ENCODE measurements at places on chromosomes 12 and 14.

DNA sequence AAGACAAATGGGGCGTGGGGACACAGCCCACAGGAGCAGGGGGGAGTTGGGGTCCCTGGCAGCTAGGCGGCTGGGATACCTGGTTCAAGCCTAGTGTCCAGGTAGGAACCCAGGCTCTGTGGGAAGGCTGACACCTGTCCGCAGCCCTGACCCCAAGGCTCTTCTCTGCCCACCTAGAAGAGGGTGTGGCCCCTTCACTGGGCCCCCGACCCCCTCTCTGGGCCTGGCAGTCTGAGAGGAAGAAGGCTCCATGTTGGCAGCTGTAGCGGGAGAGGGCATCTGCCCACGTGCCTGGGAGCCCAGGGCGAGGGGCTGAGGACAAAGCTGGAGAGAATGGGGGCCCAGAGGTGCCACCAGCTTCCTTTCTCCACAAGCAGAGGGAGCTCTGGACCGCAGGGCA, 10.5 kb downstream of the CHGA start:
- no peak for DNase-seq

DNA sequence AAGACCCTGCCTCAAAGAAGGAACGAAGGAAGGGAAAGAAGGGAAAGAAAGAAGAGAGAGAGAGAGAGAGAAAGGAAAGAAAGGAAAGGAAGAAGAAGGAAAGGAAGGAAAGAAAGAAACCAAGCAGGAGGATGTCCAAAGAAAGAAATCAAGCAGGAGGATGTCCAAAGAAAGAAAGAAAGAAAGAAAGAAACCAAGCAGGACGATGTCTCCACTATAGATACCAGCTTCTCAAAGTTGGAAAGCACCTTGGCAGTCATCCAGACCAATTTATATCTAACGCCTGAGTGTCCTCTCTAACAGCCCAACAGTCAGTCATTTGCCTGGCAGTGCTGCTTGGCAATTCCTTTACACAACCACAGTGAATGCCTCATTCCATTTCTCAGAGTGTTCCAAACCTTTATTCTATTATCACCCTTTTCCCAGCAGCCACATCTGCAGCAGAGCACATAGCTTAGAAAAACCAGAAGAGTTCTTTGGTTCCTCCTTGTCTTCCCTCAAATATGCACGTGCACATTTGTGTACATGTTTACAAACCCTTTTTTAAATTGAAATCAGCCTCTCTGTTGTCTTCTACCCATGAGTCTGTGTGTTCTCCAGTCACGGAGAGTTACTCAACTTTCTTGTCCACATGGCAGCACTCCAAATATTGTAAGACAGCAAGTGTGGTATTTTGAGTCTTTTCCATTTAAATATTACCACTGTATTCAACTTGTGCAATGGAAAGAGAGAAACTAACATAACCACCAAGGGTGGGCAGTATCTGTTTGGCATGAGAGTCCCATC, 138.4 kb downstream of the STXBP6 start:
- DNase-seq: peak; percentile 86

DNA sequence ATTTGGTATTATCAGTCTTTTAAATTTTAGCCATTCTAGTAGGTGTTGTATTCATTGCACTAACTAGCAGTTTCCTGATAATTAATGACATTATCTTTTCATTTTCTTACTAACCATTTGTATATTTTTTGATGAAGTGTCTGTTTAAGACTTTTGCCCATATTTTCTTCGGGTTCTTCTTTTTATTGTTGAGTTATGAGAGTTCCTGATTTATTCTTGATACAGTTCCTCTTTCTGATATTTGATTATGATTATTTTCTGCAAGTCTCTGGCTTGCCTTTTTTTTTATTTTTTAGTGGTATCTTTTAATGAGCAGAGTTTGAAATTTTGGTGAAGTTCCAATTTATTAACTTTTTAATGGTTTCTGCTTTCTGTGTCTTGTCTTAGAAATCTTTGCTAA, 6.2 kb upstream of the RNU6-7 start:
- no peak for DNase-seq

- DNase-seq: no peak
Measured at GRCh38 chr12:2937500-2937899, 21.7 kb upstream of the TEAD4 start.

DNA sequence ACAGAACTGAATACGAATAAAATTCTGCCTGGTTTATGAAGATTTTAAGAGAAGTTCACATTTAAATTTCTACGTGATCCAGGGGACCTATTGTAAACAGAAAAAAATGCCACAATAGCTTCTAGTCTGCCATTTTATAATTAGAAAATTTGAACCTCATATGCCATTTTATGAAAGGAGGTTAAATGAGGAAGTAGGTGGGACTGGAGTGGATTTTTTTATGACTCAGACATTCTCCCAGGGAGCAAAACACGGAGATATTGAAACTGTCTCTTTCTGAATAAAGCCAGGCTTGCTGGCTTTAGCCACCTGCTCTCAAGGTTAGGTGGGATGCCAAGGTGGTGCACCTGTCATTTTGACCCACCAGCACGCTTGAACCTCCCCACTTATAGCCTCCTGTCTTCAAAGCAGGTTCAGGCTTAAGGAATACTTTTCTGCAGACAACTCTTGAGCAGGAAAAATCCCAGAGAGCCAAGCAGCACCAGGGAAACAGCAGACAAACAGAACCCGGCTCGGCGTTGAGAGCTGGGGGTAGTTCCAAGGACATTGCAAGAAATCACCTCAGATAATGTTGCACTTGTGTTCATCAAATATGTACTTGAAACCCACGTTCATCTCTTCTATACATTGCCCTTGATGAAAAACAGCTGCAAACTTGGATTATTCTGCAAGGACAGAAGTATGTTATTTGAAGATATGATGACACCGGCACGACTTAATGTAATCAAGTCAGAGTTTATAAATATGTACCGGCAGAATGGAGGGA, 203.7 kb downstream of the PPM1H start:
- peak; percentile 67 for DNase-seq

DNA sequence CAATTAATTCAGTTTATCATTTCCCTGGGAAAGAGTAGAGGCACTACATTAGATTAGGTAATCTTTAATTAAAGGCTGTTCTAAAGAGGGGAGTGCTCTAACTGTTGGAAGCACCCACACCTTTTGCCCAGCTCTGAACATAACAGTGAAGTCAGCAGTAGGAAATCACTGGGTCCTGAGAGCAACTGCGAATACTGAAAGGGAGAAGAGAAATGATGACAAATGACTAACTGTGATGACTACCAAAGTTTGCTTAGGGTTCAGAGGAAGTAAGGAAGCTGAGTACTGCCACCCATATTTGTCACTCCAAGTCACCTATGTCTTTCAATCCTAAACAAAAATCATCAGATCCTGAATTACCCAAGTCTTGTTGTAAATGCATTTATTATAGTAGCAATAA, 140.6 kb downstream of the EPS8 start:
- DNase-seq: no peak

DNA sequence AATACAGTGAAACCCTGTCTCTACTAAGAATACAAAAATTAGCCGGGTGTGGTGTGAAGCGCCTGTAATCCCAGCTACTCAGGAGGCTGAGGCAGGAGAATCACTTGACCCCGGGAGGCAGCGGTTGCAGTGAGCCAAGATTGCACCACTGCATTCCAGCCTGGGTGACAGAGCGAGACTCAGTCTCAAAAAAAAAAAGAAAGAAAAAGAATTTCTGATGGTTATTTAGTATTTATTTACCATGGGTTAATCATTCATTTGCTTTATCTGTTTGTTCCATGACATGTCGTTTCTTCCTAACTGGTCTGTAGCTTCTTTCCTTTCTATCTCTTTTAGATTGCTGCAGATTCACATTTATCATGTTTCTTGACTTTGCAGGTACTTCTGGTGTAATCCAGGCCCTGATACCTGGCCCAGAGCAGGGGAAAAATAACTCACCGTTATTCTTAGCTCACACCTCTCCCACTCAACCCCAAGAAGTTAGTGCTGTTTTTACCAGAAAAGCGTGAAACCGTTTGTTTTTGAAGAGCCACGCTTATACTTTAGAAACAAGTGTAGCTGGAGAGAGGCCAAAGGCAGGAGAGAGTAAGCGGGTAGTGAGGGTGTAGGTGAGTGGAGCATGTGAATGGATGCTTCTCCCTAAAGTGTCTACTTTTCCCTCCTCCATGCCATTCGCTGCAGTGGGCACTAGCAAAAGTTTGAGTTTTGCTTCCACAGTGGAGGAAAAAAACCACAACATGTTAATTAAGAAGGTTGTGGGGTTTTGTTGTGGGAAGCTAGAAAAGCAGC, 45.4 kb downstream of the SRGAP1 start:
- no peak for DNase-seq

- peak; percentile 67 for DNase-seq
Measured at GRCh38 chr14:78959674-78960264, 789.6 kb downstream of the NRXN3 start.

DNA sequence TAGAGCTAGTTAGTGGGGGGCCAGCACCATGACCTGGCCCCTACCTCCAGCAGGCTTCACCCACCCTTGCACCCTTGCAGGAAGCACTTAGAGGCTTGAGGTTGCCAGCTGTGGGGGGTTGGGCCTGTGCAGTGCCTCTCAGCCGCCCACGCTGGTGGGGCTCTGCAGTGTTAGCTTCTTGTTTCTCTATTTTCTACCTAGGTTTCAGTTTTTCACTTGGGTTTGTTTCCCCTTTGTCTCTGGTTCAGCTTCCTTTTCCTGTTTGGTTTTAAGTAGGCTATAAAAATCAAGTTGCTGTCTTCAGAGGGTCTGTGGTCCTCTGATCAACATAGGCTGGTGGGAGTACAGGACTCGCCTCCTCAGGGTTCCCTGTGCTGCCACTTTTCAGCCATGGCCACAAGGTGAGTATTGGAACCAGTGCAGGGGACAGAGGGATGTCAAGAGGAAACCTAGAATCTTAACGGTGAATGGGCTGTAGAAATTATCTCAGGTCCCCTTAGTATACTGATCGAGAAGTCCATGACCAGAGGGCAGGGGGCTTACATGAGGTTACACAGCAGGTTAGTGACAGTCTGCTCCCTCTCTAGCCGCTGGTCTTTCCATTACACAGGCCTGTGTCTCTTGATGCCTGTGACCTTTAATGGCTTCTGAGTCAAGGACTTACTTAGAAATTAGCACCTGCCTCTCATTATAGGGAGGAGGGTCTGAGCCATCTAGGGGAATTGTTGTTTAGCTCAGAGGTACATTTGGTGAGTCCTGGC, at the start of gene EVL:
Gene EVL, plus strand, starts transcription at position 312 of the 761 bp plus-strand sequence. Its CDS starts 79 bp downstream, at position 391.
- no peak for DNase-seq

- DNase-seq: no peak
Measured at GRCh38 chr12:31558521-31558920, 32.4 kb downstream of the DENND5B start.

- no peak for DNase-seq
Measured at GRCh38 chr12:125218952-125219351, 153.7 kb downstream of the AACS start.

DNA sequence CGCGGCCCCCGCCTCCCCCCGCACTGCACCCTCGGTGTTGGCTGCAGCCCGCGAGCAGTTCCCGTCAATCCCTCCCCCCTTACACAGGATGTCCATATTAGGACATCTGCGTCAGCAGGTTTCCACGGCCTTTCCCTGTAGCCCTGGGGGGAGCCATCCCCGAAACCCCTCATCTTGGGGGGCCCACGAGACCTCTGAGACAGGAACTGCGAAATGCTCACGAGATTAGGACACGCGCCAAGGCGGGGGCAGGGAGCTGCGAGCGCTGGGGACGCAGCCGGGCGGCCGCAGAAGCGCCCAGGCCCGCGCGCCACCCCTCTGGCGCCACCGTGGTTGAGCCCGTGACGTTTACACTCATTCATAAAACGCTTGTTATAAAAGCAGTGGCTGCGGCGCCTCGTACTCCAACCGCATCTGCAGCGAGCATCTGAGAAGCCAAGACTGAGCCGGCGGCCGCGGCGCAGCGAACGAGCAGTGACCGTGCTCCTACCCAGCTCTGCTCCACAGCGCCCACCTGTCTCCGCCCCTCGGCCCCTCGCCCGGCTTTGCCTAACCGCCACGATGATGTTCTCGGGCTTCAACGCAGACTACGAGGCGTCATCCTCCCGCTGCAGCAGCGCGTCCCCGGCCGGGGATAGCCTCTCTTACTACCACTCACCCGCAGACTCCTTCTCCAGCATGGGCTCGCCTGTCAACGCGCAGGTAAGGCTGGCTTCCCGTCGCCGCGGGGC, at the start of gene FOS:
Gene FOS, plus strand, starts transcription at position 407 of the 731 bp plus-strand sequence. Its CDS starts 155 bp downstream, at position 562.
- peak; percentile 92 for DNase-seq

GRCh38 chr12:121614872-121615467, 11.4 kb upstream of the ORAI1 start:
- no peak for DNase-seq

DNA sequence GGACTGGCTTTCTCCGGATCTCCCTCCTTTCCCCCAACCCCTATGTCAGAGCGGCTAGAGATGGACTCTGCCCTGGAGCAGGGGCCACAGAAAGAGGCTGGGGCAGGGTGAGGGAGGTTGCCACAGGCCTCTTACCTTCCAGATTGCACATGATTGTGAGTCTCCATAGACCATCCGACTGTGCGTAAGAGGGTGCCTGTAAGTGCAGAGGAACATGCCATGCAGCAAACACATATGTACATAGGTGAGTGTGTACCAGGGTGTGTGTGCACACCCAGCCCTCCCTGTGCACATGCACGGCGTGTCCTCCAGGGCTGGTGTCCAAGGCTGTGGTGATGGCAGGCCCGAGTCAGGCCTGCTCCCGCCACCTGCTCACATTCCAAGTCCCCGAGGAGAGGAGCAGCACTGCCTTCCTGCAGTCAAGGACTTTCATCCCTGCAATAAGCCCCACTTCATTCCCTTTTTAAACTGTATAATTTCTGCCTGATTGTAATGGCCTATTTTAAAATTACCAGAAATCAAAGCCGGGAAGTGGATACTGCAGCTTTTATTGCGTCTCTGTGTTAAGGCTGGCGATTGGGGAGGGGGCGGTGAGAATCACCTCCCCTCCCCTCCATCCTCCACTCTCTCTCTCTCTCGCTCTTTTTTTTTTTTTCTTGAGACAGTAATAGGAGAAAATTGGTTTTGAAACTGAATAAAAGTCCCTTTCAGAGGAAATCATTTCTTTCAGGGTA, 28.5 kb downstream of the FAM222A start:
- no peak for DNase-seq

- DNase-seq: no peak
Measured at GRCh38 chr12:95216711-95217376, 423 bp downstream of the FGD6 start.

- DNase-seq: no peak
Measured at GRCh38 chr12:91947459-91947858, 198.2 kb downstream of the BTG1 start.

DNA sequence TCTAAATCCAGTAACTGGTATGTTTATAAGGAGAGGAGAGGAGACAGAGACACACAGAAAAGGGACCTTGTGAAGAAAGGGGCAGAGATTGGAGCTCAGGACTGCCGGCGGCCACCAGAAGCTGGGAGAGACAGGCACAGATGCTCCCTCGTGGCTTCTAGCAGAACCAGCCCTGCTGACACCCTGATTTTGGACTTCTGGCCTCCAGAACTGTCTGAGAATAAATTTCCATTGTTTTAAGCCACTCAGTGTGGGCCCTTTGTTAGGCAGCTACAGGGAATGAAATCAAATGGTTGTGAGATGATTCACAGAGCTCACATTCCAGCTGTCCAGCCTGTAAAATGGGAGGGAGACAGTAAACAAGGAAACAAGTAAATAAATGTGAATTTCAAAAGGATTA, 47.6 kb downstream of the TMEM132C start:
- no peak for DNase-seq

GRCh38 chr12:133233993-133234564, 1.6 kb downstream of the ANHX start:
- DNase-seq: no peak
